Activated CD8-positive, alpha-beta memory T cell treated with anti-CD3 and anti-CD28 coated beads for 48 hours (primary cell): ENCODE measurements at places on chromosomes 5 and 9.

GRCh38 chr5:5736007-5736406 is 313.5 kb downstream of the ICE1 start:
- DNase-seq: no peak

DNA sequence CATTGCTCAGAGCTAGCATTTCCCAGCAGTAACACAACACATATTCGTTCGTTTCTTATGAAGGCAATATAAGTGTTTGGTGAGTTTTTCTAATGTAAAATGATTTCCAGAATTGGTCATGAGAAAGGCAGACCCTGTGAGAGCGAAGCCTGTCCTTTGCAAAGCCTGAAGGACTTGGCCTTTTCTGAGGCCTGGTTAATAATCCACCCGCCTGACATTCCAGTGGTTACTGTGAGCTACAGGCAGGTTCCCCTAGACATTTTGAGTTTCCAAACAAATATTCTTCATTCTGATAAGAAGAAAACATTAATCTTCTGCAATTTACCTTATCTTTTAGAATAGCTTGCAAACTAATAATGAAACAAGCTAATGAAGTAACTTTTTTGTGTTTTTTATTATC is 38.0 kb downstream of the ADAMTS16 start:
- no peak for DNase-seq

DNA sequence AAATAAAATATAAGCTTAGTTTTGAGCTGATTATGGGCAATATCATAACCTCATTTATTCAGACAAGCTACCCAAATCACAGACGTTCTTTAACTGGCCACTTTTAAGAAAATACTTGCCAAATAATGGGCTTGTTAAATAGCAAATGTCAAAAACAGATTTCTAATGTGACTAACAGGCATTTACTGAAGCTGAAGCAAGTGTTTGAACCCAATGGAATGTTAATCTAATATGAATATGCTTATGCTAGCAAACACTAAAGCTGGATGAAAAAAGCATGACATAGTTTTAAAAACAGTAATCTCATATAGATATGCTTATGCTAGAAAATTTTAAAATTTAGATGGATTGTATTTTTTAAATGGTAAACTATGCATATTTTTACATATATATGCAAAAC is 411.6 kb upstream of the PTGER4 start:
- DNase-seq: no peak

DNA sequence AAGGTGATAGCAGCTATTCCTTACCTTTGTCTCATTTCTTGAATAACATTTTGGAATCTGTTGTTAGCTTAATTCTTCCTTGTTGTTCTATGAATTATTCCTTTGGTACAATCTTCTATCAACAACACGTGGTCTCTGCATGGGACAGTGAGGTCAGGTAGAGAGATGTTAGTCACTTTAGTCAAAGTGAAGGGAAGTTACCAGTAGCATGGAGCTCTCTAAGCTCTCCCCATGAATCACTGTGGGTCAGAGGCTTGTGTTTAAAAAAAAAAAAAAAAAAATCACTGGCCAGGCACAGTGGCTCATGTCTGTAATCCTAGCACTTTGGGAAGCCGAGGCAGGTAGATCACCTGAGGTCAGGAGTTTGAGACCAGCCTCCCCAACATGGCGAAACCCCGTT is 116.0 kb downstream of the GOLPH3 start:
- no peak for DNase-seq

DNA sequence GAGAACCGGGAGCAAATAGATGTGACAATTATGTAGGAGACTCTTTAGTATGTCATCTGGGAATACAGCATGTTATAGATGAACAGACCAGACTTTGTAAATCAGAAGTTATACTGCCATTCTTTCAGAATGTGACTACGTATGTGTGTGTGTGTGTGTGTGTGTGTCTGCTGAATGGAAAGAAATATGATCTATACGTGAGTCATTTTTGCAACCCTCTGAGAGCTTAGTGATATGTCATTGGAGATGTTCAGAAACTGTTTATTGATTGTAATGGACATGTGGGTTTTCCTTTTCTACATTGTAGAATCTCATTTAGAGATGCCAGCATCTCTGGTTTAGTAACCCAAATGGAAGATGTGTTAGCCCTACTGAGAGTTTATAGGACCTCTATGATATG is 731.5 kb downstream of the TLE1 start:
- no peak for DNase-seq

- no peak for DNase-seq
These were observed 290.3 kb downstream of the RFX3 start for GRCh38 chr9:3235497-3235896.

GRCh38 chr9:99352826-99353225 is 130.7 kb downstream of the SEC61B start:
- DNase-seq: no peak

- DNase-seq: no peak
These were observed 16.7 kb downstream of the TRAF1 start for GRCh38 chr9:120909904-120910303.
